Fibroblast of skin of scalp (primary cell): ENCODE measurements at places on chromosomes 7 and 10.

DNA sequence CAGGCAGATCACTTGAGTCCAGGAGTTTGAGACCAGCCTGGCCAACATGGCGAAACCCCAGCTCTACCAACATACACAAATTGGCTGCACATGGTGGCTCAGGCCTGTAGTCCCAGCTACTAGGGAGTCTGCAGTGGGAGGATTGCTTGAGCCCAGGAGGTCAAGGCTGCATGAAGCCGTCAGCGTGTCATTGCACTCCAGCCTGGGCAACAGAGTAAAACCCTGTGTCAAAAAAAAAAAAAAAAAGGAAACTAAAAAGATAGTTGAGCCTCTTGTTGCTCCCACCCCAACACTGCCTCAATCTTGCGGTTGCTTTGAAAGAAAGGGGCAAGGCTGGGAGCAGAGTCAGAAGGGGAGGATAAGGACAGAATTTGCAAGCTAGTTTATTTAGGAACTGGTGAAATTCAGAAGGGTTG lies 69.9 kb downstream of the SYPL1 start:
- DNase-seq = no peak

- DNase-seq = peak; percentile 11
These were observed 52.7 kb downstream of the GCC1 start for GRCh38 chr7:127532736-127533135.

GRCh38 chr10:59829601-59830000 lies 76.3 kb upstream of the MRLN start:
- no peak for DNase-seq

GRCh38 chr7:133056370-133057238 lies 25.3 kb downstream of the CHCHD3 start:
- no peak for DNase-seq

- DNase-seq = peak; percentile 100
These were observed 40.7 kb downstream of the MRPL32 start for GRCh38 chr7:42972699-42973500.

DNA sequence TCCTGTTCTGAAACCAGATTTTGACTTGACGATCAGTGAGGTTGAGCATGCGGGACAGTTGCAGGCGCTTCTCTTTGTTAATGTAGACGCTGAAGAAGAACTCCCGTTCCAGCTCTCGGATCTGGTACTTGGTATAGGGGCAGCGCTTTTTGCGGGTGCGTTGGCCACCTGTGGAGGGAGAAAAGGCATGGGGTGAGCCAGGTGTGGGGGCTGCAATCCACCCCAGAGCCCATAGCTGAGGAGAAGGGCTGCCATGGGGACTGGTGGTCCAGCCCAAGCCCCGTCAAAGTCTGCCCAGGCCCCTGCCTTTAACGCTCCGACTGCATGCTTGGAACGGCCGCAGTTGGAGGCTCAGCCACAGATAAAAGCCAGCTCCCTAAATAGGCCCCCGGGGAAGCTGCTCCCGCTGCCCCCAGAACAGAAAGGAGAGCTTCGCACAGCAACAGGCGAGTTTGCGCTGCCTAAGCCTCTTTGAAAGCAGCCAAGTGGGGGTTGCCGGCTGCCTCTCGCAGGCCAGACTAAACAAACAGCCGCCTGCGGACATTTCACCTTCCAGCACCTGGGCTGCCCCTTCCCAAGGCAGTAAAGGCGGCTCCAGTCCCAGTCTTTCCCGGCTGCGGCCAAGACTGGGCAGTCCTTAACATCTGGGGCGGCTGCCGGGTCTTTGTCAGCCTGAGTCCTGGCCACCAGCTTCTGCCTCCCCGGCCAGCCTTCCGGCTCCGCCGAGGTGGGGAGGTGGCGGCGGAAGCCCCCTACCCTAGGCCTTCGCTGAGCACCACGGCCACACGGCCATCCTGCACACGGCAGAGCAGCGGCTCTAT lies 2.0 kb downstream of the HOXA11 start:
- no peak for DNase-seq

DNA sequence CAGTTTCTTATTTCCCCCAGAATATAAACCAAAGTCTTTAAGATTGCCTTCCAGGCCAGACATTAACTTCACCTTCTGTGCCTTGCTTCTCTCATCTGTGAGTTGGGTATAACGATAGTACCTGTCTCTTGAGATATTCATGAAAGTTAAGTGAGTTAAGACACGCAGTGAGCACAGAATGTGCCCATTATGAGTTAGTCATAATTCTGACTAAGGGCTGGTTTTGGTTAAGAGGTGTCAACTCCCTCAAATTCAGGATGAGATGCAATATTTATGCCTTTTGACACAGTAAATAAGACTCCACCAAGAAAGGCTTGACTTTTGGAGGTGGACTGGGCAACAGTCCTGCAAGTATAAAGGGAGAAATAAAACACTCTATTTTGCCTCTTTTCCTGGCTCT lies 528.7 kb upstream of the IGFBP3 start:
- no peak for DNase-seq

GRCh38 chr7:15836041-15836440 lies 149.6 kb upstream of the MEOX2 start:
- DNase-seq = peak; percentile 88

DNA sequence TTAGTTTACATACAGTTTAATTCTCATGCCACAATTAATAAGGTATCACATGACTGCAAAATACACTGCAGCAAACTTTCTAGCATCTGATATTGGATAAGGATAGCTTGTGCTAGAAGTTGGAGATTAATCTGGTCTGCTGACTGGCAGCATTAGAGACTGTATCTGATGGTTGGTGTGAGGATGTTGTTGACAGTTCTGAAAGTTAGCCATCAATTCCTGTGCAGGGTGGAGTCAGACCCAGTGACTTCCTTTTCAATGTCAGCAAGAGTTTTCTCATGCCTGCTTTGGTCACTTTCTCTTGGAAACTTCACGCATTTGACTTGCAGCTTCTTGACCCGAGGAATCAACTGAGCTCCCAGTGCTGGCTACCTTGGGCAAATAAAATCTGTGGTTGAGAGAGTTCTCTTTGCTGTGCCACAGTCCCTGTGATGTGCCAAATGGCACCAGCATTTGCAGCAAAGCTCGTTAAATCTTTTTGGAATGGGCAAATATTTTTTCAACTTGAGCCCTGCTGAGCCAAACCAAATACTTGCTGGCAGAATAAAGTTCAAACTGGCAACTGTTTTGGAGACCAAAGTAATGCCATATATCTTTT lies 233.0 kb downstream of the TRIL start:
- DNase-seq = no peak

DNA sequence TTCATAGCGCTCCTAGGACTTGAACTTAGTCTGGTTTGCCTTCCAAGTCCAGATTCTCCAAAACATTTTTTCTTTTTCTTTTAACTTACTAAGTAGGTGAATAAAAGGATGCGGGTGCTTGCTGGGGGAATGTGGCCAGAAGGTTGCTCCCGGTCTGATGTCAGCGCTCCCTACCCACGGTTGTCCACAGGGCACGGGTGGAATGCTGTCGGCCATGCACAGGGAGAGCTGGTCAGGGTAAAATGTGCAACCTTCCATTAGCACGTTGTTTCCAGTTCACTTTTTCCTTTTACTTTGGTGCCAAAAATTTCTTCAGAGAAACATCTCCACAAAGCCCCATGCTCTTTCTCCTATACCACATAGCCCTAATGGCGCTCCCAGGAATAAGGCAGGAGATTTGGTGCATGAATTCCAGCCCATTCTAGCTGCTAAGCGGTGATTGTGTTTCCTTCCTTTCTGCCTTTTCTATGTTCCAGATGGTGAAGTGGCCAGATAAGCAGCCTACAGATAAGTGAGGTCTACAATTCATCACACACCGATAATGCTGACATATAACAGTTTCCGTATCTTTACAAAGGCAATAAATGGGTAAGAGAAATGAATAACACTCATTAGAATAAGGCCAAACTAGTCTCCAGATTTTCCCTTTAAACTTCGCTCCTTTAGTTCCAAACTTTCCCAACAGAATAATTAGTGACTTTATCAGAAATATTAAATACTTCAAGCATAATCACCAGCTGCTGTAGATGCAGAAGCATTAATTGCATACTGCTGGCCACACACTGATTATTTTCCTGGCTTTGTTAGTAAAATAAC lies 138.3 kb upstream of the FGFR2 start:
- DNase-seq = no peak

GRCh38 chr10:52759154-52759553 lies 13.4 kb downstream of the MBL2 start:
- DNase-seq = no peak

DNA sequence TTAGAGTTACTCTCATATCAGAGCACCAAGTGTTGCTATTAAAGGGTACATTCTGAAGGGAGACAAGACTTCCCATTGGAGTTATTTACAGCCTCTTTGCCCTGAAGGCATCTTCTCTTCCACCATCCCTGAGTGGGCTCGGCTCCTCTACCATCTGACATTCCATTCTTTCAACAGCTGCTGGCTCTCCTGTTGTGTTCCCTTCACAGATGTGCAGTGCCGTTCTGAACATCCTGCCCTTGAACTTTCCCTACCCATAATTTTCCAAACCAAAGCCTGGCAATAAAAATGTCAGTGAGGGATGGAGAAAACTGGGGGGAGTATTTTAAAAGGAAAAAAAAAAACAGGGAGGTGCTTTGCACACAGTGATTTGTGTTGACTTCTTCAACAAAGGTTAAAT lies 392.9 kb downstream of the KCNMA1 start:
- no peak for DNase-seq

DNA sequence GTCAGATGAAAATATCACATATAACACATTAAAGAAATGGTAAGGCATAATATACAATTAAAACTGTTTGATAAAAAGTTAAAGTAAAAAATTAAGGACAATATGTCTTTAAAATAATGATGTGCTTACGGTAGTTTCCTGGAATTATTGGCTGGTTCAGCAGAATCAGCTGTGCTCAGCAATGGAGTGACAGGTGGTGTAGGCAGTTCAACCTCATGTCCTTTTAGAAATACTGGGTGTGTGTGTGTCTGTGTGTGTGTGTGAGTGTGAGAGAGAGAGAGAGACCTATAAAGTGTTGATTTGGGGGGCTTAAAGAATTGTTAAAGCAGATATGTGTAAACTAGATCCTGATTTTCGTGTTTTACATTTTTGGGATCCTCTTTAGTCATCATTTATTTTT lies 141.2 kb downstream of the ADAM22 start:
- no peak for DNase-seq

DNA sequence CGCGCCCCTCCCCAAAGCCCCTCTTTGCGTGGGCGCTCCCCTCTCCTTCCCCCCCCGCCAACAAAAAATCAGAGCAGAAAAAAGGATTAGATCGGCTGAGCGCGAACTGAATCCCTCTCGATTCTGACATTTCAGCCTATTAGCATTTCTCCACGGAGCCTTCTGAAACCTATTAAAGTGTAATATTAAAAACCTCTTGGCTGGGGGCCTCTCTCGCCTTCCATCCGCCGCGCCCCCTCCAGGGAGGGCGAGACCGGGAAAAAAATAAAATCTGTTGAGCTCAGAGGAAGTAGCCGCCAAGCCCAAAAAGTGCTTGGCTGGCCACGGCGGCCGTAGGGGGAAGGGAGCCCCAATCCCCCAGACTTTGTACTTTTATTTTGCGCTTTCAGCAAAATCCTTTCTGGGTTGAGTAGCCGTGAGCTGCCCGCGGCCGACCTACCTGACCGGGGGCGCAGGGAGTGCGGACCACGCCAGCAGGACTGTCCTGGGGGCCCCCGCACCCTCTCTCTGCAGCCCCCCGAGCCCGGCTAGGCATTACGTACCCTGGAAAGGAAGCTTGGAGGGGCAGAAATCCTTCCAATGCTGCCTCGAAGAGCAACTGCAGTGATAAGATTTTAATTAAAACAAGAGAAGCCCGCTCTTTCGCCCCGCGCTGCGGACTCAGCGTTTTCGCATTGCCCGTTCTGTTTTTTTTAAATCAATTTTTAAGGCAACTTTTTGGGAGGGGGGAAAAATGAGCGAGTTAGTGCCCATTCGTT lies 1.3 kb upstream of the TNRC18 start:
- peak; percentile 75 for DNase-seq

GRCh38 chr10:6918305-6918704 lies 338.2 kb upstream of the PRKCQ start:
- no peak for DNase-seq

GRCh38 chr10:119416855-119417254 lies 125.7 kb downstream of the RGS10 start:
- peak; percentile 55 for DNase-seq

DNA sequence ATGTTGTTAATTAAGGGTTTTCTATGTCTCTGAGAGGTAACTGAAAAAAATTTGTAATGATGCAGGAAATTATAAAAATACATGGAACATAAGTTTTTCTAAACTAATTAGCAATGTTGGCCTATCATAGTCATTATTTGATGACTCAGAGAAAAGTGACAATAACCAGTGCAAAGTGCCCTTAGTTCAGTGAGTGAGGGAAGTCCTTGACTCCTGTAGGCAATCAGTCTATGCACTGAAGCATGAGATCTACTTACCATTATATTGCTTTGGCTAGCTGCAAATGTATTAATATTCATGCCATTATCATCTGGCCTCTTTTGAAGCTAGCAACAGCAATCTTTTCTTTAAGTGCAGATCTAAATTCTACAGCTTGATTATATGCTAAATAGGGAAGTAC lies 40.6 kb downstream of the CCDC172 start:
- no peak for DNase-seq

GRCh38 chr7:155190688-155191087 lies 107.0 kb upstream of the INSIG1 start:
- DNase-seq = peak; percentile 56

DNA sequence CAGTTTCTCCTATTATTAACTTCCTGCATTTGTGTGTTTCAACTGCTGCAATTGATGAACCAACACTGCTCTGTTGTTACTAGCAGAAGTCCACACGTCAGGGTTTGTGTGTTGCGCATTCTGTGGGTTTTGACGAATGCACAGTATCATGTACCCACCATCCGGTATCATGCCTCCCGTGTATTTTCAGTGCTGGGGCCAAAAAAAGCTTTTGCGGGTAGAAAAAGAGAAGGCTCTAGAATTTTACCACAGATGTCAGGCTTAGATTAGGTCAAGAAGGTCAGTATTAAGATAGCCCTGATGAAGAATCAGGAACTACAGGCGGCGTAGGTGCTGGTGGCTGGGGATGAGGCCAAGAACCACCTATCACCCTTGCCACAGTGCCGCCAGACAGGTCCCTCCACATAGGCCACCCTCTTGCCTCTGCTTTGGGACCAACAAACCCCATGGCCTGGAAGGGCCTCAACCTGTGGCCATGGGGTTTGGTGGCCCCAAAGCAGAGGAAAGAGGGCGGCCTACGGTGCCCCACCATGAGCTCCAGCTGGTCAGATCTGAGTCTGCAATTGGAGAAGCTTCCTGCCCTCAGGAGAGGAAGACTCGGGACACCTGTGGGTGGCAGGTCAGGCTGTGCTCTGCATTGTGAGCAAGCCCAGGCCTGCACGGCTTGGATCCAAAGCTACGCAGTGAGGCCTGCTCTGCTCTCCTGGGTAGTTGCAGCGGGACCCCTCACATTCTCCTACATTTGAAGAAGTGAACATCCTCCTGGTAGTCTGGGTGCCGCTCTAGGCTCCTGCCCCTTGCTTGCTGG lies 71.9 kb downstream of the MKI67 start:
- no peak for DNase-seq

GRCh38 chr10:57891201-57892006 lies 376.3 kb downstream of the IPMK start:
- no peak for DNase-seq

DNA sequence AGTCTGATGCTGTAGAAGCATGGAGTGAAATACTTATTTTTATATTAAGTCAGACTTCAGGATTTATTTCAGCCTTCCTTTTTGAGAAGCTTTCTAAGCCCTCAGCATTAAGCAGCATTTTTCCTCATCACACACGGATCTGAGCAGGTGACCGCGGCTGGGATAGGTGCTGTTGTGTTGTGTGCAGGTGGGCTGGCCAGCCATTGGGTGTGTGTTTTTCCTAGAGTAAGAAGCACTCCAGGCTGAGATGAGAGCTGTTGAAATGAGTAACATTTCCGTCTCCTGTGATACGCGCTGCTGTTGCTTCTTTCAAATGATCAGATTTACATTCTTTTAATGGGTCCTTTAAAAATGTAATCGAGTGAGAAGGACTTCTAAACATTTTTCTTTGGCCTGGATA lies 63.9 kb downstream of the INSYN2A start:
- no peak for DNase-seq
